Activated T-cell treated with anti-CD3 and anti-CD28 coated beads for 24 hours (primary cell): ENCODE measurements at places on chromosomes 4 and X.

DNA sequence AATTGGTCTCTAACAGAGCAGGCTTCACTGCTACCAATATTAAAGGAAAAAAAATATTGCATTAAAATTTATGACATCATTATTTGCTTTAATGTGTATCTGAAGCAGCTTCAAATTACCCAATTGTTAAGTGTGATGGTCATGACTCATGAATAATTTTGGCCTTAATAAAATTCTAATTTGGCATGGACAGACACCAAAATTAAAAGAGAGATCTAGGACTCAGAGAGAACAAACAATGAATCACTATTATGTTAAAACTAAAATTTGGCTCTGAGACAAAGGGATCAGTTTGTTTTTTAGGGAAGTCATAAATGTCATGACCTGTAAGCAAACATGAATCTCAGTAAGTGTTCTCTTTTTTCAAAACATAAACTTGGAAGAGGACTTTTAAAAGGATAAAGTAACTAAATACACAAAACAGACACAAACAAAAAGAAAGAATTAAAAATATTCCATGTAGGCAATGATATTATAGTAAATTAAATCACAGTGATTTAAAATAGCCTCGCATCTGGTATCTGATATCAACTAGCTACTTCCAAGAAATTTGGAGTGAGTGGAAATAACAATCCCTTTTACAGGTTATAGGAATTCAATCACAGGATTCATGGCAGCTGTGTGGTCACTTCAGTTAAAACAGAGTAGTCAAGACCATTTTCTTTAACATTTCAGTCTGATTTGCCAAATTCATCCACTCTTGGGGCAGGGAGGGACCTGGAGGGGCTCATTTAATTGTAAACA lies 11.6 kb downstream of the VEGFC start:
- DNase-seq: no peak

DNA sequence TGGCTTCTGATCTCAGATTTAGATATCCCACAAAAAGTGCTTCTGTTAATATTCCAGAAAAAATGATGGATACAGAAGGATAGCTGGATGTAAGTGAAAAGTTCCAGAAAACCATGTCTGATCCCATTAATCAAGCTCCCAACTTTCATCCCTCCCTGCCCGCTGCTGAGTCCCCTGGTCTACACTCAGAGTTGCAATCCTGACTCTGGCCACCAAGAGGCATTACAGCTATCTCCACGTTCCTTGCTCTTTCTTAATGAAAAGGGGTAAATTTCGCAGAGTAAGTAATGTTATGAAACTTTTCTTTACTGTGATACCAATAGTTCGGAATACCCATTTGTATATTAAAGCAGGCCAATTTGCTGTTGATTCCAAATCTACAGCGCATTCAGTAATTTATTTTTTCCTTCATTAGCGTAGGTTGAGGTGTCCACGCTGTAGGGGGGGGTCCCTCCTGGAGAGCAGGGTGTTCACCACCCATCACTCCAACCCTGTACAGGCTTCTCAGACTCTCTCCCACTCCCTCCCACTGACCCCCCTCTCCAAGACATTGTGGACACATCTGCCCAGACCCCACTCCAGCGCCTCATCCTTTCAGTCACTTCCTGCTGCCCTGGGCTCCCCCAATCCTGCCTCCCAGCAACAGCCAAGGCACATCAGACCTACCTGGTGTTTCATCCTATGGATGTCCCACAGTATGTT lies 55.1 kb downstream of the RAB40A start:
- DNase-seq: no peak

GRCh38 chr4:56206258-56206657 lies 181.0 kb downstream of the AASDH start:
- no peak for DNase-seq

- no peak for DNase-seq
Measured at GRCh38 chr4:54658252-54659093, 716 bp downstream of the KIT start.

GRCh38 chr4:145619639-145619996 lies 433 bp downstream of the MMAA start:
- peak; percentile 62 for DNase-seq

GRCh38 chr4:103012551-103012950 lies 7.0 kb downstream of the SLC9B1 start:
- no peak for DNase-seq

DNA sequence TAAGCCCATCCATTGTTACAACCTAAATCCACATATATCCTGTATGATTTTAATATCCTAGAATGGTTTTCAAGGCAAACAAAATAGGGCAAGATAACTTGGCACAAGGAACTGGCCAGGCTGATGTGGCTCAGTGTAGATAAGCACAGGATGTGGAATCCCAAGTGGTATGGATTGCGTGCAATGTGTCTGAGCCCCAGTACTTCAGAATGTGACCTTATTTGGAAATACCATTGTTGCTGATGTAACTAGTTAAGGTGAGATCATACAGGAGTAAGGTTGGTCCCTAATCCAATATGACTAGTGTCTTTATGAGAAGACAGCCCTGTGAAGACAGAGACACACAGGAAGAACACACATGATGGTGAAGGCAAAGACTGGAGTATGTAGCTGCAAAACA lies 72.4 kb downstream of the IL21 start:
- no peak for DNase-seq

DNA sequence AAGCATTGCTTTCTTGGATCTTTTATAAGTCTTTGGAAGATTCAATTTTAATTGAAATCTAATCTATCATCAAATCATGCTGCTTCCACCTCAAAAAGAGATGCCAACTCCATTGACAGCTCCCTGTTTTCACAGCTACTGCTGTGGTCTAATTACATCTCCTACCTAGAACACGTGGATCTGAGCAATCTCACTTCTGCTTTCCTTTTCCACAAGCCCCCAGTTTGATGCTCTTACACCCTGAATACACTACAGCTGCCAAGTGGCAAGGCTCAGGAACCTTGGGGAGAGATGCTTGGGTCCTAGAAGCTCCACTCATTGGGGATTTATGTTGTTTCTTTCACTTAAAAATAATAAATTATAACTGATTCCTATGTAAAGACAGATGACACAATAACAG lies 172.0 kb downstream of the CFAP299 start:
- no peak for DNase-seq

DNA sequence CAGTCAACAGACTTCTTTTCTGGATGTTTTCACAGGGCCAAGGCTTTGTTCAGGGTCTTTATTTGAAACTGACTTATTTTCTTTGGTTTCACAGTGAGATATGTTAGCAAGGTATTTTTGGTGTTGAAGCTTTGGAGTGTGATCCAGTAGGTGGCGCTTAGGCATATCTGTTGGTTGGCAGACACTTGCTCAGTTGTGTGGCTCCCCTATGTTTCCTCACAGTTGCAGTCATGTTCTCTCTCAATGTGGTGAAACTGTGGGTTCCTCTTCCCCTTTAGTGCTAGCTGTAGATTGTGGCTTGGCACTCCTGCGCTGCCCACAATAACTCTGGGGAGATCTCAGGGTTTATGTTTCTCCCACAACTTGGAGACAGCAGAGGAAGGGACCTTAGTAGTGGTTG lies 460.8 kb downstream of the SLITRK2 start:
- DNase-seq: no peak

GRCh38 chrX:3699821-3700381 lies 13.5 kb downstream of the PRKX start:
- DNase-seq: no peak

DNA sequence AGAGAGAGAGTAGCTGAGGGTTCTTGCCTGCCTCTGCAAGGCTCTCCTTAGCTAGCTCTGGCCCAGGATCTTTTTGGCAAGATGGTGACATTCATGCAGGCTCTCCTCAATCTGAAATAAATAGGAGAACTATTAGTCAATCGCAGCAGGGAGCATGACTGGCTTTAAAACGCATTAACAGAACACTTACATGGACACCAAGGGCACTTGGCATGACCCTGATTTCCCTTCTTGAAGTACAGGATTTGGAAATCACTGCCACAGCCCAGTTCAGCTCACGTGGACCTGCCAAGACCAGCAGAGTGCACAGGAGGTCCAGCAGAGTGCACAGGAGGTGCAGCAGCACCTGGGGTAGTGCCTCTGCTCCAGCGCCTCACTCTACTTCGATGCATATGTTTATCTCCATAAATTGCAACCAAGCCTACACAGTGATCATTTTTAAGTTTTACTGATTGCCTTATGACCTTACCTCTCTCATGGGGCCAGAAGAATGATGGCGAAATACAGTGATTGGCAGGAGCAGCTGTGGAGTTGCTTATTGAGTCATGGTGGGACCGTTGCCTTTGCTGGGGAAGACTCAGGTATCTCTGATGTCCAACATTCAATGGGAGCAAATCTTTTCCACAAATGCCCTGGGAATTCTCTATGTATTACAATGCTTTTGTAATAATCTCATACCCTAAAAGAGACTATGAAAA lies 122.4 kb downstream of the SYNPO2 start:
- DNase-seq: no peak

DNA sequence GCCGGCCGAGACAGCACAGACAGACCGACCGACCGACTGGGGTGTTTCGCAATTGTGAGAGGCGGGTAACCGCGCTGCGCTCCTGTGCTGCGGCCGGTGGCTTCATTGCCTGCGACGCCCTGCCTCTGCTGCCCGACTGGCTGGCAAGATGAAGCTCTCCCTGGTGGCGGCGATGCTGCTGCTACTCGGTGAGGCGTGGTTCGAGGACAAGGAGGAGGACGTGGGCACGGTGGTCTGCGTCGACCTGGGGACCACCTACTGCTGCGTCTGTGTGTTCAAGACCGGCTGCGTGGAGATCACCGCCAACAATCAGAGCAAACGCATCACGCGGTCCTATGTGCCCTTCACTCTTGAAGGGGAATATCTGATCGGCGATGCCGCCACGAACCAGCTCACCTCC lies 565.7 kb upstream of the SMIM31 start:
- DNase-seq: no peak

GRCh38 chrX:39513836-39514235 lies 583.9 kb downstream of the BCOR start:
- DNase-seq: no peak

- no peak for DNase-seq
Measured at GRCh38 chr4:142715727-142716126, 130.4 kb downstream of the INPP4B start.

DNA sequence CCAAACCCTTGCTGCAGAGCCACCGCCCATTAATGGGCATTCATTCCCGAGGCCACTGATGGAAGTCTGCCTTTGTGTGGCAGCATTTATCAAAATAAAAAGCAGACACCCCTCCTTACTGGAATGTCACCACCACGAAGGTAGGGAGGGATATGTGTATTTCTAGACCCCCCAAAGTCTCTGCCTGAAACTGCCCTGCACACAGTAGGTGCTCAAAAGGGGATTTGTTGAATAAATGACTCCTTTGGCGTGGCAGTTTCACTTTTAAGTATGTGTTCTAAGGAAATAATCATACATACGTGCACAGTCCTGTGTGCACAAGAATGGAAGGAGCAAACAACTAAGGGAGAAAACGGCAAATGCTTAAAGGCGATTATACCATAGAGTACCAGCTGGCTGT lies 23.6 kb upstream of the GLOD5 start:
- DNase-seq: no peak

GRCh38 chr4:92599044-92599443 lies 295.3 kb downstream of the GRID2 start:
- DNase-seq: no peak

GRCh38 chr4:122707497-122707896 lies 25.0 kb upstream of the BBS12 start:
- no peak for DNase-seq

DNA sequence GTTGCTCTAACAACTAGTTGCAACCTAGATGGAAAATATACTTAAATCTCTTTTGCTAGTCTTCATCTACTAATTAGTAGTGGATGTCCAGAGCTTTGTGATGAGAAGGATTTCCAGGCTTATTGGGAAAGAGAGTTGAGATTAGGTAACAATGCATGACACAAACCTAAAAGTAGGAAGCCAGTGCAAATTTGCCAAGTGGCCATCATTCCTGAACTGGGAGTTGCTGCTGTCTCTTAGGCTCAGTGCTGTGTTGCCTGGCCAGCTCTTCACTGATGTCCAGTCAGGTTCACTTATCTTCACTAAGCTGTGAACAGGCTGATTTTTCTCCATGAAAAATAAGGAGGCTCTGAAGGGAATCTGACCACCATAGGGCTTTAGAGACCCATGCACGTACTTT lies 105.6 kb upstream of the AMOT start:
- no peak for DNase-seq

DNA sequence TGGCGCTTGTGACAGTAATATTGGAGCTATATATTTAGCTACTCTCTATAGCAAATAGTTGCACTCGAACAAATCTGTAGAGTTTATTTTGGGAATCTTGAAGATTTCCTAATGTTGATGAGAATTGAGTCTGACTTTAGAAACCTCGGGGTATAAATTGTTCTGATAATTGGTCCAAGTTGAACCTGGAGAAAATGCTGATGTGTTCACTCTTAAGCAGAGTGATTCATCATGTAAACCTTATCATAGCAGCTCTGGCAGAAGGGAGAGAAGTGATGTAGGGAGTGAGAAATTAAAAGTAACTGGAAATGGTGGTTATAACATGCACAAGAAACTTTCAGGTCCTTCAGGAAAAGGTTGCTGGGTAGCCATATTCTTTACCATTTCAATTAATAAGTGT lies 16.4 kb upstream of the SLC4A4 start:
- no peak for DNase-seq

DNA sequence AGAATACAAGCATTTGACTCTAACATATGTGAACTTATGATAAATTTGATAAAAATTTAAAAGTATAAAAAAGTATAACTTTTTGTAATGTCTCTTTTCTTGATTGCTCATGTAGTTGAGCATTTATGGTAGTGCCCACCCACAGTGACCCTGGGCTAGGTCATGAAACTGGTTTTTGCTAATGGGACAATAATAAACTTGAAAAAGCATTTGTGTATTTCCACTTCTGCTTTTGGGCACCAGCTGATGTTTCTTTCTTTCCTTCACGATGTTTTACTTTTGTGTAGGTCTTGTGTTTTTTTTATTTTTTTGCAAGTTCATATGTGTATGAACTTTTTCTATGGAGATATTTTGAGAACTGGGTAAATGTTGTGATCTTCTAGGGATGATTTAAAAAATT lies 313.1 kb downstream of the CBLL2 start:
- no peak for DNase-seq

GRCh38 chrX:28884823-28885222 lies 297.6 kb downstream of the IL1RAPL1 start:
- no peak for DNase-seq

DNA sequence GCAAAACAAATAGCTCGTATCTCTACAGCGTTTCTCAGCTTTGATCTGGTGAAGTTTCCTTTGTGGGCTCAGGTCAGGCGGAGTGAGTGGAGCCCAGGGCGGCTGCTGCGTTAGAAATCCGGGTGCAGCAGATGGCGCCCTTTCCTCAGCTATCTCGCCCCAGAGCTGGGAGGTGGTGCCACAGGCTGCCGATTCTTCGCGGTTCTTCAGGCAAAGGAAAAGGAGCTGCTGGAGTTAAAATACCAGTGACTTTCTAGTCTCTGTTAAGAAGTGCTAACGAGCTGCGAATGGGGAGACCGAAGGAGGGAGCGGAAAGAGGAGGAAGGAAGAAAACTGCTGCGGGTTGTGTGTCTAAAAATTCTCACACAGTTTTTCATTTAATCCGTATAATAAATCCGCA lies 114.6 kb downstream of the CPE start:
- DNase-seq: peak; percentile 57
